ENCODE measurements at places on chromosomes 4 and X.

- DNase-seq = no peak
Measured at GRCh38 chr4:138087066-138087719, 155.0 kb downstream of the SLC7A11 start.

- DNase-seq = no peak
Measured at GRCh38 chr4:31923634-31924033, 1203.5 kb downstream of the PCDH7 start.

GRCh38 chr4:139950568-139950967 is 203.4 kb downstream of the MAML3 start:
- no peak for DNase-seq

GRCh38 chr4:4899202-4899925 is 39.9 kb downstream of the MSX1 start:
- DNase-seq = no peak

- DNase-seq = no peak
Measured at GRCh38 chr4:4415107-4415805, 28.4 kb downstream of the NSG1 start.

DNA sequence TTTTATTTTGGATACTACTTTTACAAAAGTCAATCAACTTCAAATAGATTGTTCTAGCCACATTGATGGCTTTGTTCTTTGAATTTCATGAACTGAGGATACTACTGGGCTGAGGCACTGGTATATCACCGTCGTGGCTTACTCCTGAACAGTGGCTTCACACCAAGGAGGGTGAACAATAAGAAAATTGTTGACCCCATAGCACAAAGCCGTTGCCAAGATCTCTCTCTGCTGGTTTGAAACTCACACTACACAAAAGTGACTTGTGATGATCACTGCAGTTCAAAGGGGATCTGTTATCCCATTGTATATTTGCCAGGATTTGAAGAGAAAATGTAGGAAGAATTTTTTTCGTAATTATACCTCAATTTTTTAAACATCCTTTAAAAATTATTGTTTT is 119.6 kb downstream of the PDLIM5 start:
- no peak for DNase-seq

GRCh38 chr4:178037459-178038214 is 595.4 kb upstream of the AGA start:
- DNase-seq = no peak

GRCh38 chrX:136192839-136193414 is 45.6 kb downstream of the FHL1 start:
- DNase-seq = no peak

DNA sequence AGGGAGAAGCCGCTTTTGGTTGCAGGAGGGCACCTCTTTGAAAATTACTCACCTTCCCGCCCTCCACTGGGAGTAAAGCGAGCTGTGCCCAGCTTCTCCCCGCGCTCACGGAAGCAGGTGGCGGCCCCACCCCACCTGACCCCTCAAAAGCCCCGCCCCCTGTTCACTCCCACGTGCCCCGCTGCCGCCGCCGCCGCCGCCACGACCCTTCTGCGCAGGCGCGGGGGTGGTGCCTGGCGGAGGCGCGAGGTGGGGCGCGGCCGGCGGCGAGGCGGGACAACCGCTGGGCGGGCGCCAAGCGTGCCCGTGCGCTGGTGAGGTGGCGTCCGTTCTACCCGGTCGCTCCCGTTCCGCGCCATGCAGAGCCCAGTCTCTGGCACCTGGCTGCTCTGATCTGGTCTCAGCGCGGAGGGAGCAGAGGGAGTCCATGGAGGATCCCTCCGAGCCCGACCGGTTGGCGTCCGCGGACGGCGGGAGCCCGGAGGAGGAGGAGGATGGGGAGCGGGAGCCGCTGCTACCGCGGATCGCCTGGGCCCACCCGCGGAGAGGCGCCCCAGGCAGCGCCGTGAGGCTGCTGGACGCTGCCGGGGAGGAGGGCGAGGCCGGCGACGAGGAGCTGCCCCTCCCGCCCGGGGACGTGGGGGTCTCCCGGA is at the start of gene PI4K2B:
TSS of gene PI4K2B (plus strand) at position 297 of the 653 bp plus-strand sequence. CDS start at position 428, 131 bp downstream.
- DNase-seq = peak; percentile 91

GRCh38 chr4:139265654-139266053 is 14.4 kb downstream of the MGARP start:
- no peak for DNase-seq

- no peak for DNase-seq
Measured at GRCh38 chrX:67604979-67605703, 61.3 kb downstream of the AR start.

DNA sequence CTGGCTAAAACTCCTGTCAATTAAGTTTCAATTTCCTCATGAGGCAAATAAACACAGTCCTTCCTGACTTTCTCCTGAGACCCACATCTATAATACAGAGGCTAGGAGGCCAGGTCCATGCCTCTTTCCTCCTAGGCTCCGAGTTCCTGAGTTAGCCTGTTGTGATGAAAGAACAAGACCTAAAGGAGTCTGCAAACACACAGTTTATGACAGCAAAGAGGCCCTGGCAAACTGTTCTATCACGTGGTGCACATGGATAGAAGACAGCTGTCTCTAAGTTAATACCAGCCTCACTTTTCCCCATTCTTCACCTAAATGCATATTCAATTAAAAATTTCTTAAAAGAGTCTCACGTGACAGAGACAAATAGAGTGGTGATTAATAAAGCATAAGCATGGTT is 145.2 kb downstream of the TET2 start:
- DNase-seq = no peak

DNA sequence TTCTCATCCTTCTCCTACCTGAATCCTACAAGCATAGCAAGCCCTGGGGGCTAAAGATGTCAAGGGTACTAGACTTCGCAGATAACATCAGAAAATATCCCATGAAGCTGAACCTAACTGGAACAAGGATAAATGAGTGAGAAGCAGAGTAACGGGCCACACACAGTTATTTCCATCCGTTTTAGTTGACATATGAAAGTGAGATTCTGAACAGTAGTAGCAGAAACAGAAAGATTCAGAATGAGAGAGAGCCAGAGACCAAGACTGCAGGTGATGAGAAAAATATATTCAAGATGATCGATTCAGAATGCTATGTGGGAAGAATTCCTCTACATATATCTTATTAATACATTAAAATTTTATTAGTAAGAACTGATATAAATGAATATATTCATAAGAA is 165.1 kb downstream of the TSPAN5 start:
- peak; percentile 41 for DNase-seq

DNA sequence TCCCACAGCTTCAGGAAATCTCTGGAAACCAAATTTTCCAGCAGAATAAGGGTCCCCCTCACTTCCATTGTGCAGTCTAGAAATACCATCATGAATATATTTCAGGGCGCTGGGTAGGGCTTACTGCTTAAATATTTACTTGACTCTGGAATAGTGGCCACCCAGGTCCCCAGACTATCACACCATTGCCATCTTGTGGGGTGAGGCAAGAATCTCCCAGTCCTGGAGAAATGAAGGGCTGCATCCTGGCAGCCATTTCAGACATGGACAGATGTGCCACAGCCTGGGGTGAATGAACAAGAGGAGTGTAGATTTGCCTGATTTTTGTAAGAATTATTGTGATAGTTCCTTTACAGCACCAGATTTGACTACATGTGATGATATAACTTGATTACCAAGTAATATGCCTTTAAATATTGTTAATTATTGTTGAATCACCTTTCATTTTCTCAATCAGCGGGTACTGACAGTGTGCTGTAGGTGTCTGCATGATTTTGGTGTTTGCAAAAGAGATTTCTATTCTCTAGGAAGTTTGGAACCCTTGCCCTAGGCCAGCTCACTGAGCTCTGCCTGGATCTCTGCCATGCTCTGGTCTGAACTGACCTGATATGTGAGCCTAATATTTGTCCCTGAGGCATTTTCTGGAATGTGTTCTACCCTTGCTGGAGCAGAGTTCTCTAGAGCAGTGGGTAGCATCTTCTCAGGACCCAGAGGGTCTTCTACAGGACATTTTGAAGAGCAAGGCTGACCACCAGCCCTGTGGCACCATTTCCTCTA is 183.4 kb downstream of the KIT start:
- no peak for DNase-seq

DNA sequence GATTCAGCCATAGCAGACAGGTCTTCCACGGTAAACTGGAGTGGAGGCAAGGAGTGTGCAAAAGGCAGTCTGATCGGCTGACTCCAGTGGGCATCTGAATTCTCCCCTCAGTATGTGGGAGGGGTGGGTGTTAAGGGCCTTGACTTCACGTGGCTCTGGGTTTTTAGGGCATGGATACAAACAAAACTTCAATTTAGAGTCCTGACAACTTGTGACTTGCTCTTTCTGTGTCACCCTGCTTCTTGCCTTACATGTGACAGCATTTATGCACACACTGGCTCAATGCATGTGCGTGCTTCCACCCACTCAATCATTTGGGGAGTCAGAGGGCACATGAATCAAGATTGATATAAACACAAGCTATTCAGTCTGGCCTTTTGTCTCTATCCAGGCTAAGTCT is 17.5 kb downstream of the PLP1 start:
- DNase-seq = no peak

- no peak for DNase-seq
Measured at GRCh38 chrX:154000051-154000450, 19.7 kb downstream of the IRAK1 start.

GRCh38 chrX:31200430-31200829 is 128.6 kb upstream of the FTHL17 start:
- no peak for DNase-seq

GRCh38 chr4:101065935-101066485 is 281.3 kb downstream of the PPP3CA start:
- no peak for DNase-seq

DNA sequence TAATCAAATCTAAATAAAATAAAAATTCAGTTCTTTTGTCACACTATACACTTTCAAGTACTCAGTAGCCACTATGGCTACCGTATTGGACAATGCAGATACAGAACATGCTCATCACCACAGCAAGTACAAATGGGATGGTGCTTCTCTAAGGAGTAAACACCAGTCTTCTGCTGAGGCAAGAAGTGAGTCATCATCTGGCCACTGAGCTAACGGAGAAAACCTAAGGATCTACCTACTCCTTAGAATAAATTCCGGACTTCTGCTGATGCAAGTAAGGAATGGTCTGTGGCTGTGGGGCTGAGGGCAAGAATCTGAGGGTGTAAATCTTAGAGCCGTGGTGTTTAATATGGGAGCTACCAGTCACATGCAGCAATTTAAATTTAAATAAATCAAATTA is 11.3 kb upstream of the RBMXL3 start:
- DNase-seq = no peak

DNA sequence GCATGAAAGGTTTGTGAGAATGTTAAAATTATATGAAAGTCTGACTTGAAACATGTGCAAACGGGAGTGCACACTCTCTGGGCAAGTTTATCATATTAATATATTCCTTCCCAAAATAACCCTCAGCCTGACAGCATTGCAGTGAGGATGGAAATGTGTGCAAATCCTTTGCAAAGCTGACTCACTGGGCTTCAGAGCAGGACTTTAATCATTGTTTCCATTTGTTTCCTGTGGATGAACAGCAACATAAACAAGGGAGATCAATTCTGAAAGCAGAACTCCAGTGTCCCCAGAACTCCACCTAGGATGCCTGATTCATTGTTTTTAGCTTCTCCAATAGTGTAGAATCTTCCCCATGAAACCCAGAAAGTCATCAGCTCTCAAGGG is 32.9 kb downstream of the SLC2A9 start:
- DNase-seq = no peak

- no peak for DNase-seq
Measured at GRCh38 chr4:166481055-166481454, 608.0 kb downstream of the TLL1 start.

GRCh38 chr4:98222306-98222705 is 38.9 kb upstream of the RAP1GDS1 start:
- no peak for DNase-seq

GRCh38 chr4:25986807-25987206 is 72.8 kb downstream of the SMIM20 start:
- DNase-seq = no peak

- no peak for DNase-seq
Measured at GRCh38 chrX:42094218-42094617, 170.9 kb upstream of the CASK start.

GRCh38 chr4:56389558-56389957 is 2.3 kb upstream of the AASDH start:
- no peak for DNase-seq

DNA sequence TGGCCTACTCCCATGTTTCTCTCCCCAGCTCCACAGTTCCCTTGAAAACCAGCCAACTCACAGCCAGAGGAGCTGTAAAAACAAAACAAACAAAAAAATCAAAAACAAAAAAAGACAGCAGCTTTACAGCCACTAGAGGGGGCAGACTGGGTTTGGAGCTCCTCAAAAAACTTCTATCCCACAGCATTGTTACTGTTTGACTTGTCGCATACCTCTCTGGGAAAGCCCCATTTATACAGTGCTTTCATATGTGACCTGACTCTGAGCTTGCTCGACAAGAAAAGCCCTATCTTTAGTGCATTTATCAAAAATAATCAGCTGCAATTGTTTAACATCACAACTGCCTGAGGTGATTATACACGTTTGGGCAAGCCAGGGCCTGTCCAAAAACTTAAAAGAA is 21.6 kb downstream of the TSPAN6 start:
- no peak for DNase-seq

DNA sequence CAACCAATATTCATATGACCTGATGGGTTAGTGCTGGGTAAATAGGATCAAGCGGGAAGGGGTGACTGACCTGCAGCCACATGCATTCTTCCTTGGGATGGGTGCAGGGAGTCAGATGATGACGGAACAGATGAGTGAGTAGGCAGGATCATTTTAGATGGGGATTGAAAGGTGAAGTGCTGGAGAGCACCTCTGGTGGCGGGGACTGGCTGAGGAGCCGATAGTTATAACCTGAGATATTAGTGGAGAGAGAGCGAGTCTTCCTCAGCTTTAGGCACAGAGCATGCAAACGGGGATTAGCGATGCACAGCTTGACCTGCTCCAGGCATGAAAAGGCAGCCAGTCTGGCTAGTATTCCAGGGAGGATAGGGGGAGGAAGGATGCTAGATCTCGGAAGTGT is 99.1 kb downstream of the AFF1 start:
- DNase-seq = no peak
